Fibroblast of skin of scalp (primary cell): ENCODE measurements at places on chromosomes 11 and 22.

DNA sequence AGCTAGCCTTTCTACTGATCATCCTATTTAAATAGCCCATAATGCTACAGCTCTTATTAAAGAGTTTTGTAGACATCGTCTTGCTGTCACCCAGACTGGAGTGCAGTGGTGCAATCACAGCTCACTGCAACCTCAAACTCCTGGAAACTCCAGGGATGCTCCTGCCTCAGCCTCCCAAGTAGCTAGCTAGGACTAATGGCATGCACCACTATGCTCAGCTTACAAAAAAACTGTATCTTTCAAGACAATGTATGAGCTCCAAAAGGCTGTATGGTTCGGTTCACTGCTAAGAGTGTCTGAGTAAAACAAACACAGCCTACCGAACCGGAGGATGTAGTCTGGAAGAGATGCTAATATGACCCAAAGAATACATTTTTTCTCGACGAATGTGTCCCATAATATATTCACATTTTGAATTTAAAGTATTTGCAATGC lies 2.6 kb downstream of the TAF1D start:
- DNase-seq: no peak

DNA sequence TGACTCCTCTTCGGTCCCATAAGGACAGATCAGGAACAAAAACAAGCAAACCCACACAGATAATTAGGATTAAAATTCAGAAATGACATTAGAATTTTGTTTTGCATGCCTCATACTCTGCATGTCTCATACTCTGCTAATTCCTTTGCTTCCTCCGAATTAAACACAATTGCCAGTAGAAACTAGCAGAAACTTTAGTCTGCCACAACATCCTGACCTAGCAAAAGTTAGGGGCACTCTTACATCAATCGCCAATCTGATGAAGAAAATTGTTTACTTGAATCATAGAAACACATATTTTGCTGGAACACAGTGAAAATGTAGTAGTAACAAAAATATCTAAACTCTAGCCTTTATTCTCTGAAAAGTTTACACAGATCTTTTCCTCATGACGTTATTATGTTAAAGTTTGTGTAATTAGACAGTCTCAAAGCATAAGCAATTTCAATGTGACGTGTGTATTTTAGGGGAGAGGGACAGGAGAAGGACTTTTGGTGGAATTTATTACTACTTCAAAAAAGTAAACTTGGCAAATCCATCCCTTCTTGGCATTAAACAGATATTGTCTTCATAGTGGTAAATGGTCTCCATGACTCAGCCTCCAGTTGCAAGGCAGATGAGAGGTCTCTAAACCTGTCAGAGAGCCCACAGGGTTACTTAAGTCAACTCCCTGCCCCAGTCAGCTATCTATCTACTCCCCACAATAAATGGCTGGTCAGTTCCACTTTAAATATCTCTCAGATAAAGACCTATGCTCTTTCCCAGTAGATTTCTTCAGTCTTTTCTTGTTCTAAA lies 249.8 kb upstream of the UBASH3B start:
- DNase-seq: no peak

DNA sequence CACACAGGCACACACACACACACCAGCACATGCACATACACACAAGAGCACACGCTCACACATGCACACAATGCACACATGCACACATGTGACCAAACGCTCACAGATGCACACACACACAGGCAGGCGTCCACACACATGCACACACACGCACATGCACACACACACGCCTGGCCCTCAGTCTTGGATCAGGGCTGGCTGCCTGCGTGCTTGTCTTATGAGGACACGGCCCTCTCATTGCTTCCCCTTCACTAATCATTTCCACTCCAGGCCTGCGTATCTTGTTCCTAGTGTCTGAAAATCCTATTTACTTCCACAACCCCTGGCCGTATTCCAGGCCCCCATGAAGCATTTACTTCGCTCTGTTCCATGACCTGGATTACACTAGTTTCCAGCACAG lies 740.5 kb downstream of the BRD1 start:
- DNase-seq: no peak

DNA sequence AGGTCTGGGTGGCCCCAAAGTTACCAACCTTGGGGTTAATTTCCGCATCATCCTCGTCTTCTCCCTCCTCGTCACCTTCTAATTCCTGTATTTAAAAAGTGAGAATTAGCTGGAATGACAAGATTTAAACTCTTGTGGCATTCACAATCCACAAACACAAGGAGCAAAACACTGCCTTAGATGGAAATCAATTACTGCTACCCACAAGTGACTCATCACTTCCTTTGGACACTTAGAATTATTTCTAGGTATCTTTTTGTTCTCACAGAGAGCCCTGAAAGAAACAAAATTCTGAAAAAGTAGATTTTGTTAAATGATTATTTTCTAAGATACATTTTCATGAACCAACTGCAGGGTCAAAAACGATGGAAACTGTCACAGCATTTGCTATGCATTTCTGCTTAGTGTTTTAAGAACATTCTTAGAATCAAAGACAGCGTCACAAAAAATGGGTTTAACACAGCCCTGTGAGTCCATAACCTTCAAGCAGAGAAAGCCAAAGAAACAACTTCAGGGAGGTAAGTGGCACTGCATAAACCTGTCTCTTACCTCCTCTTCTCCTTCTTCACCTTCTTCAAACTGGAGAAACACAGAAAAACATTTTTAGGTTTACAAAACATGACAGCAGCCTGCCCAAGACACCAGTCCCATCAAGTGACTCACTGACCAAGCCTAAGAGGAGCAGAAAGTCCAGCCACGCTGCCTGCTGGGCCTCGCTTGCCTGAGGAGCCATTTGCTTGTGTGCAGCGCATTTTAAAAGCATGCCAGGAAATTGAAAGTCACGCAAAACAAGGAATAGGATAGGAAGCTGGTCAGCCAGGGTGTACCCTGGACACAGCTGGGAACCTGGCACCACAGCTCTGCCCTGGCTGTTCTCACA lies 22.3 kb upstream of the PHLDA2 start:
- DNase-seq: peak; percentile 68

GRCh38 chr11:126305699-126306098 lies 1.8 kb downstream of the DCPS start:
- DNase-seq: no peak
